ENCODE measurements at places on chromosomes 16 and 17.
A peak's percentile ranks its signal among the peaks of the same experiment; 100 is the strongest.

- no peak for DNase-seq
Measured at GRCh38 chr17:1147664-1148063, 32.1 kb downstream of the ABR start.

DNA sequence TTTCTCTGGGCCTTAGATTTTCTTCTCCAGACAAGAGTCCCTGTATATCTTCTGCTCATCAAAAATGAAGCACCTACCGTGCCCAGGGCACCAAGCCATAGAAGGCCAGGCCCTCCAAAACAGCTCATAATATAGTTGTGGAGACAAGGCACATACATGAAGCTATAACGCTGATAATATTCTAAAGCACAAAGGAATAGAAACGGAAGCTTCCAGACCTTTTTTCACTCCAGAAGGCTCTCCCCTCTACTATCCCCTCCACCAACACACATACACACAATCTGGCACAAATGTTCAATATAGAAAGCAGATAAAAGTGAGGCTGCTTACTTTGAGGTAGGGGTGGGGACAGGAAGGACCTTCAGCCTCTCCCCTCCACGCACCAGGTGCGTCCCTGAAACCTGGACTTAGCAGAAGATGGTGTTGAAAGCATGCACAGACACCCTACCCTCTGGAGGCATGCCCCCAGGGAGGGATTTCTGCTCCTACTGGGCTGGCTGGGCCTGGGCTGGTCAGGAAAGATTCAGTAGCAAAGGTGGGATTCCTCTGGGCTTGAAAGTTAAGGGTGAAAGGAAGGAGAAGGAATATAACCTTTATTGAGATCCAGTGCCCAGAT lies 14.1 kb upstream of the SUPT4H1 start:
- DNase-seq: peak; percentile 26

GRCh38 chr17:494601-495265 lies 142.1 kb upstream of the RPH3AL start:
- DNase-seq: no peak

DNA sequence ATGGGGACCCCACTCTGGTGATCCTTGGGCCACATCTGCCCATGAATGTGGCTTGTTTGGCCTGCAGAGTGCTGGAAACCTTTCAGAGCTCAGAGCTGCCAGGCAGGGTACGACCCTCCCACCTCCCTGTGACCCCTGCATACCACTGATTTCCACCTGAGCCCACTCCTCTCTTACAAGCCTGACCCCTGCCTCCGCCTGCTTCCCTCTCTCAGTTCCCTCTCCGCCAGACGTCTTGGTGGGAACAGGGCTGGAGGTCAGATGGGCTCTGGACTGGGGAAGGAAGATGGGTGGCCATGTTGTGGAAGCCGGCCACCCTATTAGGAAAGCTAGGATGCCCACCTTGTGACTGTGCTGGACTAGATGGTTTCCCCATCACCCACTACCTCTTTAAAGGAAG lies 185.1 kb downstream of the KATNIP start:
- no peak for DNase-seq

- DNase-seq: no peak
Measured at GRCh38 chr16:68412061-68412460, 36.2 kb downstream of the SMPD3 start.

GRCh38 chr17:15437303-15437635 lies 30.2 kb downstream of the CDRT4 start:
- DNase-seq: no peak

DNA sequence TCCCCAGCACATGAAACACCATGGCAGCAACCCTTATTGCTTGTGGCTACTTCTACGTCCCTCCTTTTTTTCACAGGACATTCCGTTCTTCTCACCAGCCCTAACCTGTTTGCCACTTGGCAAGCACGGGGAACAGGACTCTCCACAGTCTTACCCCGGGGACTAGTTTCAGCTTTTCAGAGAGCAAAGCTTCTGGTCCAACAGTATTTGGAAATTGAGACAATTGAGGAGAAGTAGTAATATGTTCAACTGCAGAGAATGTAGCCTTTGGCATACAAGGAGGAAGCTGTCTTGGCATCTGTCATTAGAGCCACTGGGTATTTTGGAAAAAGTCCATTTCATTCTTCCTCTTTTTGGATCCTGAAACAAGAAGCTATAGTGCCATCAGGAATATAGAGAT lies 65.7 kb downstream of the MAP2K6 start:
- DNase-seq: no peak

DNA sequence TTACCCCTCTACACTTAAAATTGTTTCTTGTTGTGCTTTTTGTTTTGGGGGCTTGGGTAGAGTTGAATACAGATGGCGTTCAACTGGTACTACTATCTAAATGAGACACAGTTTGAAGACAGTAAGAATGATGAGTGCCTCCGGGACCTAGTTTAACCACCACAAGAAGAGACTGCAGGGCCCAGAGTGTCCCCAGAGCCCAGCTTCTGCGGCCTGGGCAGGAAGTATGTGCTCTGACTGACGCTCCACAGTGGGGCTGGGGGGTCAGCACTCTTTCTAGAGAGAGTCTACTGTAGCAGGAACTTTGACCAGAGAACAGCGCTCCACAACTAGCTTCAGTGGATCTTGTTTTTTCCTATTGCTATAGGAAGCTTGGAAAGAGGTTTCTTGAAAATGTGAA lies 174.0 kb downstream of the VPS53 start:
- DNase-seq: no peak

- DNase-seq: no peak
Measured at GRCh38 chr17:47983492-47984223, 12.7 kb downstream of the CDK5RAP3 start.

Data from RPMI8226 (cell line).